ENCODE measurements at places on chromosomes 16 and 17.

DNA sequence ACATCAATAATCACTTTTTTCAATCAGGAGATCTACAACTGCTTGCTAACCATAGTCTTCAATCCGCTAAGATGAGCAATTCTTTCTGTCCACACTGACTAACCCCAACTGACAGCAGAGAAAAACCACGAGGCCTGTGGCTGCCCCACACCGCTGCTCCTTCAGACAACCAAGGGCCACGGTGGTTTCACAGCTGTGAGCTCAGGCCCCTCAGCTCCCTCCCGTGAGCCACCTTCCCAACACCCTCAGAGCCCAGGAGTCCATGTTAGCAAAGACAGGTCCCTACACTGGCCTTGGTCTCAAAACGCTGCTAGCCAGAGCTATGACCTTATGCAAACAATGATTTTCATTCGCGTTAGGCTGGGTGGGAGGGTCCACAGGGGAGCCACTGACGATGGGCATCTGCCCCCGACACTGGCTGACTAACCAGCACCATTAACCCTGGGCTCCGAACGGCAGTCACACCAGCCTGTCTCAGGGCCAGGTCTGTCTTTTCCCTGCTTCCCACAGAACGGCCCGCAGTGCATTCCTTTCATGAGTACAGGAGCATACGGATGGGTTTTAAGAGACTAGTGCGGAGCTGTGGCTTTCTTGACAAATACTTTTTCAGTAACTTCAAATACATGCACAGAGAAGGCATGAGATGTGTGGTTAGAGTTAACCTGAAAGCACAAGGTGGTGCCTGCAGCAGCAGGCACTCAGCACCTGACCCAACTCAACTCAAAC, 67.3 kb downstream of the ANKRD11 start:
- peak; percentile 56 for DNase-seq

- DNase-seq, result no peak
Measured at GRCh38 chr16:24382762-24383407, 126.8 kb downstream of the CACNG3 start.

GRCh38 chr17:76384222-76384986, at the start of gene SPHK1:
TSS of gene SPHK1 (plus strand) at chr17:76384609. CDS start at chr17:76385645, 1,036 bp downstream.
- peak; percentile 73 for DNase-seq

DNA sequence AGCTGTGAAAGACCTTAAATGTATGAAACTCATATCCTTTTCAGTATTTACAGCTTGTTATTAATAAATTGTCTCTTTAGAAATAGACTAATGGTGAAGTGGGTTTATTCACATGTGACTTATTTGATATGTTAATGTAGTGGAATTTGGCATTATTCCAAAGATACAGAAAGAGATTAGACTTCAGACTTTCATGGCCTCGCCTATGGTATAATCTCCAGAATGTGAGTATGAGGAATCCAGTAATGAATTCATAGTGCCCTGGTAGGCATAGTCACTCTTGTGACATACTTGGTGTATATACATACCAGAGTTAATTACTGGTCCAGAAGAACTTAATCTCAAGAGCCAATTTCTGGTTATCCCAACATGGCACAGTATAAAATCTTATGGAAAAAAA, 72.7 kb downstream of the OMG start:
- no peak for DNase-seq

DNA sequence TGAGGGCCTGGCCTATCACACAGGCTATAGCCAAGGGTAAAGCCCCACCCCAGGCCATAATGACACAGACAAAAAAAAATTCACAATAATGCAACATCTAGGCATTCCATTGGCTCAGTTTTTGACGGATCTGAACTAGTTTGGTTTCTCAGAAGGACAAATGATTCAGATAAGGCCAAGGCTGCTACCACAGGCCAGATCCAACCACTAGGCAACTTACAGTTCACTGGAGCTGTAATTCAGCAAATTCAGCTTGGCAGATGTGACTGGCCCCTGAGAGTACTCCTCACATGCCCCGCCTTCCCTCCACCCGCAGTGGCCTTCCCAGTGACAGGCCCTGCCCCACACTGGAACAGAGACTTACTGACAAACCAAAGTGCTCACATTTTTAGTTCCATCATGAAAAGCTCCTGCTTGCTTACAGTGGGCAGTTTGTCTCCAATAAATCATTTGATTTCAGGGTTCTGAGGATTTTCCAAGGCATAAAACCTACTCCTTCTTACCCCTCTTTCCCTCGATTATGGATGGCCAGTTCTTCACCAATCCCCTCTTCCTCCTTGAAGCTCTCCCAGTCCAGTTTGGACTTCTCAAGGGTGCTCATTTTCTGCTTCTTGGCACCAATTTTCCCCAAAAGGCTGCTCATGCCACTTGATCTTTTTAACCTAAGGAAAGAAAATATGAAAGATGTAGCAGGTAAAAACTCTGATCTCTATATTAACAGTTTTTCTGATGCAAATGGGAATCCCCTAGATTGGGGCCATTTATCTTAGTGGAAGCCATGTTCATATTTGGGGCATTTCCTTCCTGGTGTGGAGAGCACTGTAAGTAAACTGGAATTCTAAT, 53.3 kb upstream of the BCAR1 start:
- DNase-seq, result no peak

DNA sequence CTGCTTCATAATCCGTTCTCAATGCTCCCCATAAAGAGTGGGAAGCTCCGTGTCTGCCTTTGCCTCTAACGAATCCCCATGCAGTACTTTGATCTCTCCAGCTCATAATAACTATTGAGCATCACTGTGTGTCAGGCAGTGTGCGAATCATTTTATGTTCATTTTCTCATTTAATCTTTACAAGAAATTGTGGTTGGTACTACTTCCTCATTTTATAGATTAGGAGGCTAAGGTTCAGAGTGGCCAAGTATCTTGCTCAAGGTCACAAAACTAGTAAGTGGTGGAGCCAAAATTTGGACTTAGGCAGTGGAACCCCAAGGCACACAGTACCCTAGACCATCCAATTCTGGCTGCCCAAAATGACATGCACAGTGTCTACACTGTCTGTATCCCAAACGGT, 44.8 kb downstream of the ABCC12 start:
- no peak for DNase-seq

DNA sequence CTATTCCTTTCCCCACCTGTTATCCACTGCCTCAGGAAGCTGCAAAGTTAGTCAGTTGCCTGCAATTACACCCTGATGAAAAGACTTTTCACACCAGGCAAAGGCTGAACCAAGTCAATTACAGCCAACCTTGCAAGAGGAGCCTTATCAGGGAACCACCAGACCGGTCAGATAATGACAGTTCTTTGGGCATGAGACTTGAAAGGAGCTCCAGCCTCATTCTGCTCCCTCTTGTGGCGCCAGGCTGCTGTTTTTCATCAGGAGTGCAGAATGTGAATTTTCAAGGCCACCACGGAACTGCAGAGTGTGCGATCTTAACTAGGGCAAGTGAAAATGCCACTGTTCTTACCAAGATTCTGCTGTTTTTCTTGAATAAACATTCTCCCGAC, 22.5 kb downstream of the DNAI2 start:
- peak; percentile 60 for DNase-seq

DNA sequence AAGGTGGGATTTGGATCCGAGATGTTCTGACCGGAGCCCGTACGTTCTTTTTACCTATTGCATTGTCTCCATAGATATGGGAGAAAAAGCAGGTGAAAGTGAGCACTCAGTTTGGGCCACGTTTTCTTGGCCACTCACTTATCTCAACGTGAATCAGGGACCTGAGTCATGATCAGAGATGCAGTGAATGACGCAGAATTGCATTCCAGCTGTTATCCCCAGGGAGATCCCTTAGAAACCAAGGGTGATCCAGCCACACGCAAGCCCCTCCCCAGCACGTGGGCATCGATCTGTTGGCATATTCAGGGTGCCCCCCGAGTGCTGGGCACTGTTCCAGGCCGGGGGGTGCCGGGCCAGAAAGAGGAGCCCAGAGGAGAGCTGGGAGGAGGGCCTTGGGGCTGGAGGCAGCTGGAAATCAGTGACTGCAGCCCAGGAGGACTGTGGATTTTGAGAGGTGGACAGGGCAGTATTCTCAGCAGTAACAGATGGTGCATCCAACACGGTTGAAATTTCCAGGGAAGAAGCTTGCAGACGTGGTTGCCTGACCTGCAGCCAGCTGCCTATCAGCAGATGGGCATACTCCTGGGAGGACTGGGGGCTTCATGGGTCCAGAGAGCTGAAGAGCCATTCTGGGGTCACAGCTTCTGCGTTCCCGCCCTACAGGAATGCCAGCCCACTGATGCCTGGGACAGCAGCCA, 87.2 kb upstream of the CACNG5 start:
- no peak for DNase-seq

GRCh38 chr16:85709766-85710585, 21.2 kb upstream of the GINS2 start:
- no peak for DNase-seq

- DNase-seq, result peak; percentile 35
Measured at GRCh38 chr16:13866073-13866472, 53.9 kb upstream of the ERCC4 start.

GRCh38 chr17:51154176-51154575, 817 bp downstream of the NME1 start:
- DNase-seq, result no peak

GRCh38 chr17:42937712-42938596, 26.3 kb downstream of the AARSD1 start:
- DNase-seq, result peak; percentile 6

DNA sequence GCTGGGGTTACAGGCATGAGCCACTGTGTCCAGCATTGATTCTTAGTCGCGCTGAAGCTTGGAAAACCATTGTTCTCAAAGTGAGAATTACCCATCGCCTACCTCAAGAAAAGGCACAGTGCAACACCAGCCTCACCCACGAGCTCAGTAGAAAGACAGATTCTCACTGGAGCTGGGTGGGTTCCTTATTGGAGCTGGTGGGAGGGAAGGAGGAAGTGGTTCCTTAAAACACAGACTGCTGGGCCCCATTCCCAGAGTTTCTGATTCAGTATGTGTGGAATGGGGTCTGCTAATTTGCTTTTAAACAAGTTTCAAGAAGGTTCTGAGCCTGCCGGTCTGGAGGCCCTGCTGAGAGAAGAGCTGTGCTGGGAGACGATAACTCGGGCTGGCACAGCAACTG, 264.7 kb downstream of the ENGASE start:
- DNase-seq, result no peak

DNA sequence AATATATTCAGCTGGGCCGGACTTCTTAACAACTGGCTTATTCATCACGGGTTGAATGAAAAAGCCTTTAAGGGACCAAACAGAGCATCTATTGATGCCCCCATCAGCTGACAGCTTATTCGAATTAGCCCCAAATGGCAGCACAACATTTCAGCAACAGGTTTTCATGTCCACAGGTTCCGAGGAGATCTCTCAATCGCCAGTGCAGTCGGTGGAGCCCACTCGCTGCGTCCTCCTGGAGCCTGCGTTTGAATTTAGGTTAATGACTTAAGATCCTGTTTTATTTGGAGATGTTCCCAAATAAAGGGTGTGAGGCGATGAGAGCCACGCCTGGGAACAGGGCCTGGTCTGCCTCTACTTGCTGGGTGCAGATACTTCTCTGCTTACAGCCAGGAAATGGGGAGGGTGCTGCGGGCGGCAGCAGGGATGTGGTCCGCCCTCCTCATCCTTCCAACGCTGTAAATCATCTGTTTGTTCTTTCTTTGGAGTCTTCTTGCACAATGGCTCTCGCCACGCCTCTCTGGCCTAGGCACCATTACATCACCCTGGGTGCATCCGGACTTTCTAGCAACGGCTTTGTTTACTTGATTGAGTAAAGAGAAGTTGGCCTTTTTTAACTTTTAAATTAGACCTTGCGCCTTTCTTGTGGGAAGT, 22.6 kb downstream of the NDE1 start:
- peak; percentile 87 for DNase-seq

- no peak for DNase-seq
Measured at GRCh38 chr17:77708049-77708448, 250.5 kb upstream of the TNRC6C start.

- DNase-seq, result no peak
Measured at GRCh38 chr17:69954241-69954925, 120.6 kb upstream of the KCNJ16 start.

Data from CD4-positive, alpha-beta T cell treated with Interleukin-6 for 4 hours (primary cell).